ENCODE measurements at places on chromosomes 3 and 15. TPM values are rescaled to one million over a fixed set of nuclear protein-coding genes. Genes with fewer than 3 reads are reported as not detected.

The USP8 gene
- total RNA-seq = 66.2 TPM

DNA sequence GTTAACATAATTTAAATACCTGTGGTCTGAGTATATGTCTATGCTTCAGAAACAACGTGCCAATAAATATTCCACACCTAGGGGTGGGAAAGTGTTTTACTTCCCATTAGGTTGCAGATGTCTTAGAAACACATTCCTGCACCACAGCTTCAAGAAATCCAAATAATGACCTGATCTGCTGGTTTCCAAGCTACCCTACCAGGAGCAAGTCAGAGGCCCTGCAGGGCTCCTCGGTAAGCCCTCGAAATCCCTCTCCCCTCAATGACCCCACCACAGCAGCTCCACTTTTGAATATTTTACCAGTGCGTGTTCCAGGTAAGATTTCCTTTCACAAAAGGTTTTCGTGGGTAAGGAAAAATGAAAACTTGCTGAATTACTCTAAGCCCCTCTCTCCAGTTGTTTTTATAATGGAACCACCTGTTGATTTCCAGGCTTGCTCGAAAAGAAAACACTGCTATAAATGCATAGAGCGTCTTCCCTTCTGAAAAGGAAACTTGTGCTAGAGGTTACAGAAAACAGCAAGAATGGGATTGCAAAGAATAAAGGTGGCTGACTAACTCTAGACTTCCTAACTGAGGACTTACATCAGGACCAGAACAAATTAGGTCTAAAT lies 12.6 kb downstream of the IL12A start:
- DNase-seq = no peak

The KLHL40 gene
- not detected for total RNA-seq

The MYL3 gene
- total RNA-seq = not detected

GRCh38 chr3:80232760-80233159 lies 465.0 kb upstream of the ROBO1 start:
- peak; percentile 5 for DNase-seq

DNA sequence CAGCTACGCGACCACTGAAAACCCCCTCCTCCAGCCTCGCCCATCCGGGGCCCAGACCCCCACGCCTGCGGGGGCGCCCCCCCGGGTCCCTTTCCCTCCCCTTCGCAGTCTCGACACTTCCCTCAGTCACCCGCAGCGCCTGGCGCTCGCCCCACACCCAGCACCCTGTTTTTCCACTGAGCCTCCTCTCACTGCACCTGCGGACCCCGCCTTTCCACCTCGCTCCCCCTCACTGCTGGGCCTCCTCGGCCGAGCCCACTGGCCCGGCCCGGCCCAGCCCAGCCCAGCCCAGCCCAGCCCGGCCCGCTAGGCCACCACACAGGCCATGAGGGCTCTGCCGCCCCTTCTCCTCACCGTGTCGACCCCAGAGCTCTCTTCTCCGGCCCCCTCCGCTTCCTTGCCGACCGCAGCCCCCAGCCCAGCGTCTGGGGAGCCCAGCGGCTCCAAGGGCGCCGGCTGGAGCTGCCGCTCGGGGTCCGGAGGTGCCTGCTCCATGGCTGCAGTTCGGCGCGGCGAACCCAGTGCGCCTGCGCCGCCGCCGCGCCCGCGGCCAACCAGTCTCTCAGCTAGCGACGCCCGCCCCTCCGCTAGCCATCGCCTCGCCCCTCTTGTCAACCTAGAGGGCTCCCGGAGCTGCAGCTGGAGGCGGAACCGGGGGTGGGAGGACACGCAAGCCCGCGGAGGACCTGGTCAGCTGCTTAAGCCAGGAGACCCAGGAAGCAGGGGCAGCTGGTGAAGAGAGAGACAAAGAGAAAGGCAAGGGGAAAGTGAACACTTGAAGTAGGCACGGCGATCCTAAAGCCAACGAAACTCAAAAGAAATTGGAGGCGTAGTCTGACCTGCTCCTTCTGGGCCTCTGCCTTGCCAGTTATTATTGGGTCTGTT lies at the start of gene SNX4:
Gene SNX4, minus strand, starts transcription at position 525 of the 885 bp plus-strand sequence. Its CDS starts 30 bp downstream, at position 495.
- peak; percentile 86 for DNase-seq

GRCh38 chr15:22989576-22990477 lies 9.7 kb upstream of the CYFIP1 start:
- no peak for DNase-seq

GRCh38 chr3:13528217-13528867 lies 20.6 kb upstream of the FBLN2 start:
- DNase-seq = peak; percentile 46

GRCh38 chr3:55285156-55285555 lies 201.9 kb downstream of the WNT5A start:
- no peak for DNase-seq
